ENCODE measurements at places on chromosomes 5 and 9.

- DNase-seq = no peak
These were observed 94.8 kb downstream of the SGCD start for GRCh38 chr5:156421798-156422197.

DNA sequence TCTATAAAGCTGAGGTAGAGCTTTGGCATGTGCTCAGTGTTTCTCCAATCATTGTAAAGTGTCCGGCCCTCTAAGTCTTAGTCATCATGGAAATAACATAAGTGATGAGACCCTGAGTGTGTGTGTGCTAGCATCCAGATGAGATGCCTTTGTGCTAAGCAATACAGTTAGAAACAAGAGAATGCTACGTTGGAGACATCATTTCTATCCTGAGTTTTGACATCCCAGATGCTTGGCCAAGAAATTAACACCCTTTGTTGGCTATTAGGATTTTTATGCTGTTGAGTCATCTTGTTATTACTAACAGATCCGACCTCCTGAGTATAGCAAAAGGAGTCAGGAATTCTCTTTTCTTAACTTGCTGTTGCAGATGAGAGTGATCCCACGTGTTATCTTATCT, 508.0 kb downstream of the GADD45G start:
- peak; percentile 28 for DNase-seq

GRCh38 chr5:144203750-144204596, 33.3 kb downstream of the KCTD16 start:
- DNase-seq = peak; percentile 91

- DNase-seq = no peak
These were observed 62.1 kb upstream of the FANCC start for GRCh38 chr9:95379630-95380029.

DNA sequence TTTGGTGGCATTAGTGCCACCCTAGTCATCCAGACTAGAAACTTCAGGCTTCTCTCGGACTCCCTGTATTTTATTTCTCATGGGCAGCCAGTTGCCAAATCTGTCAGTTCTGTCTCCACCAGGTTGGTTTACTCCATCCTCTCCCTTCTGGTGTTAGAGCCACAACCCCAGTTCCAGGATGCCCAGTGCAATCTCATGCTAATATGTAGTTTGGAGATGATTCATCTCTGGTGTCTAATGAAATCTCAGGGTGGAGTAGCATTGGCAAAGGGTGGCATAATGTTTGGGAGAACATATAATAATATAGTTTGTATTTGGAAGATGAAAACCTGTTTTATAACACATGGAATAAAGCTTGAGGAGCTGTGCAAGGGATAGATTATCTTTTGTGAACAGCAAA, 30.2 kb downstream of the SLC46A2 start:
- DNase-seq = no peak

GRCh38 chr5:122419142-122419894, 107.3 kb downstream of the SNCAIP start:
- no peak for DNase-seq

- DNase-seq = no peak
These were observed 9.4 kb upstream of the MAPK9 start for GRCh38 chr5:180301253-180301652.

DNA sequence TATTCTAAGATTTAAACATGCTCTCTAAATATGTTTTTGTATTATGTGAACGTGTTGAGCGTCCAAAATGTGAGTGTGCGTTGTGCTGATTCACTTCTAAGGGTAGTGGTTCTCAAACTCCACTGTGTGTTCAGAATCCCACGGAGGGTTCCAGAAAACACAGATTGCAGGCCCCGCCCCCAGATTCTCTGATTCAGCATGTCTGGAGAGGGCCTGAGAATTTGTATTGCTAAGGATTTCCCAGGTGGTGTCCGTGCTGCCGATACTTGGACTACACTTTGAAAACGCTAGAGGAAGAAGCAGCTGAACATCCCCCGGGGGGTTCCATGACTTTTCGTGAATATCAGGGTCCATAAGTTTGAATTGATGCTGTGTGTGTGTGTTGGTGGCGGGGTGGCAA, 1043.2 kb upstream of the WWC1 start:
- no peak for DNase-seq

DNA sequence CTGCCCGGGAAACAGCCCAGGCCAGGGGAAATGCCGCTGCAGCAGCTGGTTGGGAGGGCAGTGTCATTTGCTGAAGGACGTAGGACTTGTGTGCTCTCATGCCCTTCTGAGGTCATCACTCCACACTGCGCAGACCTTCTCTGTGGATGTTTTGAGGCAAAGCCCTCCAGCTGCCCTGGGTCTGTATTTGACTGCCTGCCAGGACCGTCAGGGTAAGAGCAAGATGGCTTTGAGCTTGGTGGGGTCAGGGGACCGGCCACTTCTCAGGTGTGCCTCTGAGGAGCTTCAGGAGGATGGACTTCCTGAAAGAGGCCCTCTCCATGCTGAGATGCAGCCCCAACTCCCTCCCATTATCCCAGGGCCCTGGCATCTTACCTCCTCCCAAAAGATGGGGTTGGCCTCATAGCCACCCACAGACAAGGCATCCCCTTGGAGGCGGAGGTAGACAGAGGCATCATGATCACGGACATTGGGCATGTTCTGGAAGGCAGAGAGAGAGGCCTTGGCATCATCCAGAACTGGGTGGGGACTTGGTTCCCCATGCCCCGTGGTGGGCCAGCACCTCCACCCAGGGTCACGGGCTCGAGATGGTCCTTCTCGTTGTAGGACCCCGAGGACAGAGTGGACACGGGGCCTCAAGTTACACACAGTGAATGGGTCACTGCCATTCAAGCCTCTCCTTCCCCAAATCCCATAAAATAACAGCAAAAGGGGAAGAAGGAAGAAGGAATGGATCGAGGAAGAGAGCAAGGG, 19.4 kb downstream of the SARDH start:
- no peak for DNase-seq

- no peak for DNase-seq
These were observed 159.0 kb downstream of the PJA2 start for GRCh38 chr5:109250533-109251329.

DNA sequence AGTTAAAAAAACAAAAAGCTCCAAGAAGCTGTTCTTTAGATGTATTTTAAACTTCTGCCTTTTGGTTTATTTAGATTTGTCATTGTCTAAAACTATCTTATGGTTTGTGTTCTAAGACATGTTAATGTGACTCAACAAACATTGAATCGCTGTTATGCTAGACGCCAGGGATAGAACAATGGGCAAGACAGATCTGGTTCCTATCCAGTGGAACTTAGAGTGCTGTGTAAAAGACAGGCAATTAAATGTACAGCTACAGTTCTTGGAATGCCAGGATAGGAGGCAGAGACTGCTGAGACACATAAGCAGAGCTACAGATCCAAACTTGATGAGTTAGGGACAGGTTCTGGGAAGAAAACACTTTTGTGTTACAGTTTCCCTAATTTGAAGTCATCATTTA, 22.4 kb downstream of the LYRM7 start:
- DNase-seq = no peak

DNA sequence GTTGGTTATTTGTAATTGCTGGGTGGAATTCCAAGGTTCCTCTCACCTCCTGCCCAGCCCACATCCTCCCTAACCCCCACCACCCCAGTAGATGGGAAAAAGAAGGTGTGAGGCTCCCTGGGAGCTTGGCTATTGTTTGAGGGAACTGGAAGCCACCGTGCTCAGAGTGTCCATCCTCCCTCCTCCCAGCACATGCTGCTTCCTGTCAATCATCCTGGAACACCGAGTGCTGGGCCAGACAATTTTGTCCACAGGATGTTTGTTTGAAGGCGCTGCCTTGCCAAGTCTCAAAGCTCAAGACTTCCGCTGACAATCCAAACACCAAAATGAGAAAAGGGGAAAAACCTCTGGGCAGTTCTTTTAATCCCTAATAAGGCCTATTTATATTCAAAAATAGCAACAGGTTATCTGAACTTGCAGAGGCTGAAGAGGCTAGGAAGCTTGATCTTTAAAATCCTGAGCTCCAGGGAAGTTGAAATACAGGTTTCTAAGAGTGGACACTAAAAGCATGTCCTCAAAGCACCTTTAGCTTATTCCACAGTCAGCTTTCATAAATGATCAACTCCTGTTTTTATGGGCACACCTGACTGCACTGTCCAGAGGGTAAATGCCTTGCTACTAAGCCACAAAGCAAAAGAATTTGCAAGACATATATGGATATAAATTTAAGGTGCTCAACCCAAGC, 286.7 kb downstream of the NFIB start:
- DNase-seq = peak; percentile 38

GRCh38 chr5:54942064-54942778, 43.2 kb downstream of the ESM1 start:
- DNase-seq = peak; percentile 38

GRCh38 chr5:166377756-166378155, 1913.7 kb upstream of the WWC1 start:
- DNase-seq = no peak

- no peak for DNase-seq
These were observed 9.3 kb downstream of the TLE1 start for GRCh38 chr9:81680006-81680405.

- no peak for DNase-seq
These were observed 243.4 kb upstream of the KCNN2 start for GRCh38 chr5:114118511-114118910.

- no peak for DNase-seq
These were observed 166.4 kb upstream of the OTULINL start for GRCh38 chr5:14415024-14415697.

DNA sequence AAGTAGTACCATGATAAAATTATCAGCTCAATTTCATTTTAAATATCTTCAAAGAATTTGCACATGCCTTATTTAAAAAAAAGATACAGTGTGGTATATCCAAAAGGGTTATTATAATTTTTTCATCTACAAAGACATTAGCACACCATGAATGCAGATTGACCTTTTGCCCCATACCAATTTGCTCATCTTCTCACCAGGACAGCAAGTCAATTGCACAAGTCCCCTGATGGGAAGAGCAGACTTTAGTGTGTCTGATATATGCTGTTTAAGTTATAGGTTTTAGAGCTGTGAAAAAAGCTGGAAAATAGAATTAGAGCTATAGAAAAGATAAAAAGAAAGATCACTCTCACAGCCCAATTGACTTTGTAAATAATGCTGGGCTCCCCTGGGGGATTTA, 325.8 kb upstream of the CDH6 start:
- DNase-seq = peak; percentile 61

GRCh38 chr5:136000932-136001331, 27.9 kb upstream of the TGFBI start:
- no peak for DNase-seq

DNA sequence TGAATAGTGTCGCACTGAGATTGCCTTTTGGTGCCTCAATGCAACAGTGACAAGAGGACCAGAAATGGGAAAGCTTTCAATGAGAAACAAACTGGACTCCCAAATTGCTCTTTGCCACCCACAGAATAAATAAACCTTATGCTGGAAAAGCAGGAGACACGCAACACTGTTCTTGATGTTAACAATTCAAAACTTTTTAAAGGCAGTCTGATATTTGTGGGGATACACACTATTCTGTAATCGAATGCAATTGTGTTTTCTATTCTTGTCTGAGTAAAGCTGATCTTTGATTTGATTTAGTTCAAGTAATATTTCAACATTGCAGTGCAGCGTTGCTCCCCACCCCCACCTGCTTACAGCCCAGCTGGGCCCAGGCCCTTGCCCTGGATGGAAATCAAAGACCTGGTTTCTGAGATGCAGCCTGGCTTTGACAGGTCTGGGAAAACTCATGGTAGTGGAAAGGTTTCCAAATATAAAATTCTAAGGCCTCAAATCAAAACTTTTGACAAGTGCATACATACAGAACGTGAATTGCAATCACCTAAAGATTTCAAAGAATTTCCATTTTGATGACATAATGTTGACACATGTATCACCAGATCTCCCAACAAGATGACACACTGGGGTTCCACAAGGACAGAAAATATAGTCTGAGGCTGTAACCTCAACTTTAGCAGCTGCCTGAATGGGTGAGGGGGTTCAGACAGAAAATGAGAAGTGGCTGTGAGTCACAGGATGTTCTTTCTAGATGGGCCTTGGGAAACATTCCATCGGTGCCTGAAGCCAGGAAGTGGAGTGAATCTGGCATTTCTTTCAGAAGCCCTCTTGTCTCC, 55.1 kb downstream of the ABCA1 start:
- DNase-seq = peak; percentile 95

- DNase-seq = no peak
These were observed 69.5 kb downstream of the SH3TC2 start for GRCh38 chr5:148993283-148993936.

GRCh38 chr5:87339986-87340385, 72.3 kb downstream of the RASA1 start:
- no peak for DNase-seq

- DNase-seq = peak; percentile 96
These were observed 50.0 kb upstream of the SLC25A51 start for GRCh38 chr9:37953775-37954437.

GRCh38 chr9:89602978-89603766, 1.6 kb upstream of the GADD45G start:
- peak; percentile 91 for DNase-seq

DNA sequence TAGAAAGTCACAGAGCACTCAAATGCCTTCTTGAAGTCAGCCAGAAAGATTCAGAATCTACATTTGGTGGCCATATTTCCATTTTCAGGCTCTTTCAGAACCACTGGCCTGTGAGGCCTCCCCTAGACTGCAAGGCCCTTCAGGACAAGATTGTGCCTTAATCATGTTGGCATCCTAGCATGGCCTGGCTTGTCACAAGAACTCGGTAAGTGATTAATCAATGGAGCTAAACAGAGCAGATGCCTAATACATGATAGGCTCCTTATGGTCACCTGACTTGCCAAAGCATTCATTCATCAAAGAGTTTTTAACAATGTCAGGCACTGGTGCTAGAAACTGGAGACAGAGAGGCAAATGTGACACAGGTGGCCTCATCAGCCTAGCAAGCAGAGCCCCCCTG, 70.3 kb downstream of the PGM5 start:
- DNase-seq = no peak

DNA sequence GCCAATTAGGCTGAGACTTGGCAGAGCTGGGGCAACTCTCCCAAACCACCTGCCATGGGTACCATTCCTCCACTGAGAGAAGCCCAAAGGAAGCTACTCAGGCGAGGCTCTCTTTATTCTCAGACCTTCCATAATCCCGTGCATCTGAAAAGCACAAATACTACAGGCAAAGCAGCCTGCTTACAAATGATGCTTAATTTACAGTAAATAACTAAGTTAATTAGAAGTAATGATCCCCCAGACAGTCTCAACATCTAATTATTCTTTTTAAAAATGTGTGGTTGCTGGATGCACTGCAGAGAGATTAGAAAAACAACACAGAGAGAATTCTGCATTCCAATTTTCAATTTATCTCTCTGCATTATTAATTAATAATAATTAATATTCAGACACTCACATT, 53.1 kb downstream of the AK8 start:
- DNase-seq = no peak

DNA sequence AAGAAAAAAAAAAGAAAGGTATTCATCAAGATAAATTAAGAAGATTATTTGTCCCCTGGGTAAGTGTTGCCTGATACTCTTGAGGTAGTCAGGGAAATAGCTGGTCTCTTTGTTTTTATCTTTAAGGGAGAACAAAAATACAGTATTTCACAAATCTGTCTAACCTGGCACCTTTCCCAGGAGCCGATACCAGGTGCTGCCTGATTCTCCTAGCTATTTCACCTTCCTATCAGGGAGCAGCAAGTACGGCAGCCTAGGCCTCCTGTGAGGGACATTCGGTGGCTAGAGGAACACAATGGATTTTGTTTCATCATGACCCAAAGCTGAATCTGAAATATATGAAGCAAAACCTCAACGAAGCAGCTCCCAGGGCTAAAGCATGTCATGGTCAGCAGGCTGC, 86.0 kb downstream of the TARS1 start:
- DNase-seq = no peak

GRCh38 chr9:134944916-134945315, 27.2 kb upstream of the FCN1 start:
- no peak for DNase-seq
